Chondrocyte (in vitro differentiated cells): ENCODE measurements at places on chromosomes 2 and 18. TPM values are rescaled to one million over a fixed set of nuclear protein-coding genes. Genes with fewer than 3 reads are reported as not detected.

Gene CD8B2
- not detected in 3 replicates for total RNA-seq

GRCh38 chr2:61537277-61537949 lies 743 bp downstream of the XPO1 start:
- no peaks in the 10 kb centered on the region for H3K27me3 ChIP-seq
- peak overlapping the region; percentile 87 for H3K4me3 ChIP-seq
- peak overlapping the region; percentile 100 for H3K27ac ChIP-seq
- no peak for DNase-seq
- peaks cover 29% of the 10 kb centered on the region for H3K4me1 ChIP-seq

- H3K4me1 ChIP-seq = peaks cover 30% of the 10 kb centered on the region
- no peaks in the 10 kb centered on the region for H3K27me3 ChIP-seq
- peaks cover 1% of the 10 kb centered on the region for H3K36me3 ChIP-seq
- DNase-seq = peak; percentile 87
Measured at GRCh38 chr2:171523088-171524017, 1.1 kb downstream of the CYBRD1 start.

GRCh38 chr2:230778350-230779063 lies 65.9 kb downstream of the CAB39 start:
- no peak for DNase-seq
- peak overlapping the region; percentile 38 for H3K27ac ChIP-seq
- H3K36me3 ChIP-seq = peaks cover 4% of the 10 kb centered on the region

- no peaks in the 10 kb centered on the region for H3K4me1 ChIP-seq
- no peak for DNase-seq
- H3K36me3 ChIP-seq = no peaks in the 10 kb centered on the region
- H3K27ac ChIP-seq = no peak overlapping the region
Measured at GRCh38 chr18:57164401-57164800, 17.5 kb downstream of the BOD1L2 start.
